Mammary microvascular endothelial cell (primary cell): ENCODE measurements at places on chromosomes 1 and 21. TPM values are rescaled to one million over a fixed set of nuclear protein-coding genes. Genes with fewer than 3 reads are reported as not detected.

Gene HSPB7
- not detected in 2 replicates for total RNA-seq

Gene LRRC38
- 0.40 and 0.54 TPM in 2 replicates for total RNA-seq

Gene ERICH3
- not detected in 2 replicates for total RNA-seq

Gene FAM177B
- total RNA-seq = not detected in 2 replicates

Gene TPR
- 44.4 and 48.3 TPM in 2 replicates for total RNA-seq

Gene PTGER3
- not detected in 2 replicates for total RNA-seq

Gene CHODL
- not detected in 2 replicates for total RNA-seq

Gene HSD11B1
- total RNA-seq = 0.10 and 0.13 TPM in 2 replicates

Gene HAO2
- not detected in 2 replicates for total RNA-seq

Gene FCRL6
- total RNA-seq = not detected in 2 replicates

Gene DMRTA2
- not detected in 2 replicates for total RNA-seq

Gene CD84
- not detected in 2 replicates for total RNA-seq

Gene OR2M4
- total RNA-seq = not detected in 2 replicates

Gene UMODL1
- not detected in 2 replicates for total RNA-seq

Gene TMPRSS15
- total RNA-seq = not detected in 2 replicates

Gene KIAA0040
- 12.7 and 16.5 TPM in 2 replicates for total RNA-seq

Gene S100A16
- 728 and 751 TPM in 2 replicates for total RNA-seq

Gene RNF115
- total RNA-seq = 15.6 and 16.7 TPM in 2 replicates

Gene RIMS3
- total RNA-seq = 0.10 and 0.20 TPM in 2 replicates

Gene KANK4
- total RNA-seq = not detected in 2 replicates

Gene SDCCAG8
- 21.0 and 23.1 TPM in 2 replicates for total RNA-seq

Gene SH2D1B
- 0.05 and 0.20 TPM in 2 replicates for total RNA-seq

Gene ADAMTS4
- total RNA-seq = 26.7 and 28.6 TPM in 2 replicates

Gene LRRC53
- not detected in 2 replicates for total RNA-seq

Gene RASAL2
- total RNA-seq = 12.3 and 15.3 TPM in 2 replicates

Gene TLR5
- 0.10 and 0.13 TPM in 2 replicates for total RNA-seq

Gene TPRG1L
- total RNA-seq = 26.5 and 32.2 TPM in 2 replicates

Gene PLA2G2F
- total RNA-seq = not detected in 2 replicates

Gene IFNLR1
- 0.07 TPM in 1 of 2 replicates, not detected in the other for total RNA-seq
